ENCODE measurements at places on chromosomes 16 and 17.

DNA sequence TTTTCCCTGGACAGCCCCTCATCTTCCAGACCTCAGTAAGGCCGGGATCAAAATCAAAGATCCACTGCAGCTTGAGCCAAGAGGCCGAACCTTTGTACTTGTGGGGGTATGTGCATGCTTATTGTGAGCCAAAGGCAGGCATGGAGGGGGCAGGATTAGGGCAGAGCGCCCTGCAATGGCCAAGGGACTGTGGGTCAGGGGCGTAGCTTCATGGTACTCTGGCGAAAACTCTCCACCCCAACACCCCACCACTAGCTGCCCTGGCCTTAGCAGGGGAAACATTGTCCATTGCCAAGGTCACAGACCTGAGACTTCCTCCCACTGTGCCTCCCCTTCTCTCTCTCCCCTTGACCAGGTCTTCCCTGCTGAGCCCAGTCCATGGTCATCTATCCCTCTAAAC lies 90.1 kb downstream of the TMEM132E start:
- no peak overlapping the region for H3K4me3 ChIP-seq
- no peak overlapping the region for H3K27ac ChIP-seq
- H3K27me3 ChIP-seq, result no peaks in the 10 kb centered on the region
- DNase-seq, result no peak
- no peaks in the 10 kb centered on the region for H3K36me3 ChIP-seq

DNA sequence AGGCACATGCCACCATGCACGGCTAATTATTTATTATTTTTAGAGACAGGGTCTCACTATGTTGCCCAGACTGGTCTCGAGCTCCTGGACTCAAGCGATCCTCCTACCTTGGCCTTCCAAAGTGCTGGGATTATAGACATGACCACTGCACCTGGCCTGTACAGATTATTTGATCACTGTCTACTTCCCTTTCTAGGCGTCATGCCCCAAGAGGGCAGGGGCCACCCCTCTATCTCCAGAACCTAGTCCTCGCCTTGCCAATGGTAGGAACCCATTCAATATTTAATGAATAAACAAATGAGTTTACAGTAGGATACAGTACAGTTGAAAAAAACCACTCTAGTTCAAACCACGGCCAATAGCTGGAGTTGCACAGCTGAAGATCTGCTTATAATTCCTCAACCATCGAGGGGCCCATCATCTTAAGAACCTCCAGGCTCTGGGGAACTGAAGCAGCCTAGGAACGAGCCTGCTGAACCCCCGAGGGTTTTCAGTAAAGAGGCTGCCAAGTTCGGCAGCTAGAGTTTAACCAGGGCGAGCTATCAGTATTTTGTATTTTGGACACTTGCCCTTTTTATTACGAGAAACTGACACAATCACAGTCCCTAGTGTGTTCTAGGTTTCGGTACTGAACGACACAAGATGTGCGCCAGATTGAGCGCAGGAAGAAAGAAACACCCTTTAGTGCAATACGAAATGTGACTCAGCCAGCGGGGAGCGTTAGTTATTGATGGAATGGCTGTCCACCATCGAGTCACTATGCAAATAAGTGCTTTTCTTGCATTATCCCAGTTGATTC lies 14.6 kb downstream of the ADCY9 start:
- no peaks in the 10 kb centered on the region for H3K36me3 ChIP-seq
- no peaks in the 10 kb centered on the region for H3K4me1 ChIP-seq

- H3K27ac ChIP-seq, result no peak overlapping the region
- H3K4me3 ChIP-seq, result no peak overlapping the region
- H3K4me1 ChIP-seq, result no peaks in the 10 kb centered on the region
- no peaks in the 10 kb centered on the region for H3K27me3 ChIP-seq
These were observed 126.4 kb downstream of the USP22 start for GRCh38 chr17:20916383-20916782.

GRCh38 chr17:10233161-10233560 lies 34.8 kb upstream of the GAS7 start:
- H3K4me3 ChIP-seq, result no peak overlapping the region
- no peak for DNase-seq
- H3K27me3 ChIP-seq, result no peaks in the 10 kb centered on the region
- no peaks in the 10 kb centered on the region for H3K36me3 ChIP-seq

DNA sequence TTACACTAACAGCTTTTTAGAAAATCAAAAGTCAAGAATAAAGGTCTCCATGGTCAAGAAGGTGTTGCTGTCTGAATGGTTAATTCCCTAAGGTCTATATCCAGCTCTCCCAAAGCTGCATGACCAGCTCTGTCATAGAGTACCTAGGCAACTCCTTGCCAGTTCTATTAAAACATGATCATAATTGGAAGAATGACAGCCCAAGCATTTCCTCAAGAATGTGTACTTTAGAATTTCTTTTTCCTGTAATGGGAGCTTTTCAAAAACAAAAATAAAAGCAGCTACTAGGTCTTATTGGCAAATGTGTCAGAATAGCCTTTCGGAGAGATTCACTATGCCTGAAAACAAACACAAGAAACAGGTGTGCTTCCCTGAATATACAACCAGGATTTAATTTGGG lies 7.9 kb downstream of the SPOP start:
- H3K27ac ChIP-seq, result no peak overlapping the region
- H3K27me3 ChIP-seq, result no peaks in the 10 kb centered on the region
- H3K36me3 ChIP-seq, result no peaks in the 10 kb centered on the region
- DNase-seq, result no peak

DNA sequence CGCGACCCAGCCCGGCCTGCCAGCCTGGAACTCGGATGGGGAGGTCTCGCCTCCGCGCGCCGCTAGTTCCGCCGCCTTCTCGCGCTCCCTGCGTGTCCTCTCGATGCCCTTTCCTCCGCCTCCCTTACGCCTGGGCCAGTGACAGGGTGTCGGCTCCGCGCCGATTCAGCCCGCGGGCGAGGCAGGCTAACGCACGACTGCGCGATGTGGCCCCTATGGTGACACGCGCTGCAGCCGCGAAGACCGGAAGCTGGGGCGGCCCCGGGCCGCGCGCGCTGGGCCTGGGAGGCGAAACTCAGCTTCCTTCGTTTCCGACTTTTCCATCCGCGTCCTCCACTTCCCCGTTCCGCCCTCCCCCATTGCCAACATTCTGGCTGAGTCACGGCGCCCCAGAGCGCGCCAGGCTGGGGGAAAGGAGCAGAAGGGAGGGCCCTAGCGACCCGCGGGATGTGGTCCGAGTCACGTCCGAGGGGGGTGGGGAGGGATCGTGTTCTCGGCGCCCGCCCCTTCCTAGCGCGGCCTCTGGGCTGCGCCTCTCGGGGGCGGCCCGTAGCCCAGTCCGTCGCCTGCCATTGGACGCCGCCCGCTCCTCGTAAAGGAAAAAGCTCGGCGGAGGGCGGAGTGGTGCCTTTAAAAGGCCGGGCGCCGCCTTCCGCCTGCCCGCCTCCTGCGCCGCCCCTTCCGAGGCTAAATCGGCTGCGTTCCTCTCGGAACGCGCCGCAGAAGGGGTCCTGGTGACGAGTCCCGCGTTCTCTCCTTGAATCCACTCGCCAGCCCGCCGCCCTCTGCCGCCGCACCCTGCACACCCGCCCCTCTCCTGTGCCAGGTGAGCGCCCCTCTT lies at the start of gene ALDOA:
ALDOA (plus strand) TSS at position 659 of the 841 bp plus-strand sequence. CDS start 1,138 bp downstream, outside the sequence.
- peak within 1 kb of the TSS; percentile 92 for H3K4me3 ChIP-seq
- H3K27ac ChIP-seq, result no peak within 1 kb of the TSS
- H3K27me3 ChIP-seq, result no peaks in the 10 kb centered on the region
- peaks cover 30% of the 10 kb centered on the region for H3K36me3 ChIP-seq
- H3K4me1 ChIP-seq, result peaks cover 6% of the 10 kb centered on the region

DNA sequence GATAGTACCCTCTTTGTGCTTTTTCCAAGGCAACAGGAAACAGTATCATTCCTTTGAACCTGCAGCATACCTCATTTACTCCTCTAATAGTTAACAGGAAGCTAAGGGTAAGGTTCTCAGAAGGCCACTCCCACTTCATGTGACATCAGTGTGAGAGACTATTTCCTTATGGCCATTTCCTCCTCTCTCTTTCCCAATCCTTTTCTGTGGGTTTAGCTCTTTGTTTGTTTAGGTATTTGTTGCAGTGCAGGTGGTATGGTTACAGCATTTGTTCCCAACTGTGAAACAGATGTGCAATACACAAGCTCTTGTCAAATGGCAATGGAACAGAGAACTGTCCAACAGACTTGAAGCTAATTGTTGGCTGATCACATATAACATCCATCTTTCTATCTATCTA lies 14.7 kb downstream of the TMC5 start:
- DNase-seq, result no peak
- H3K36me3 ChIP-seq, result no peaks in the 10 kb centered on the region

Data from iPS DF 6.9 (cell line).